ENCODE measurements at places on chromosomes 7 and 10.

- no peaks in the 10 kb centered on the region for H3K36me3 ChIP-seq
- peaks cover 18% of the 10 kb centered on the region for H3K4me1 ChIP-seq
- no peak overlapping the region for H3K4me3 ChIP-seq
Measured at GRCh38 chr10:71072823-71073210, 139.6 kb upstream of the UNC5B start.

DNA sequence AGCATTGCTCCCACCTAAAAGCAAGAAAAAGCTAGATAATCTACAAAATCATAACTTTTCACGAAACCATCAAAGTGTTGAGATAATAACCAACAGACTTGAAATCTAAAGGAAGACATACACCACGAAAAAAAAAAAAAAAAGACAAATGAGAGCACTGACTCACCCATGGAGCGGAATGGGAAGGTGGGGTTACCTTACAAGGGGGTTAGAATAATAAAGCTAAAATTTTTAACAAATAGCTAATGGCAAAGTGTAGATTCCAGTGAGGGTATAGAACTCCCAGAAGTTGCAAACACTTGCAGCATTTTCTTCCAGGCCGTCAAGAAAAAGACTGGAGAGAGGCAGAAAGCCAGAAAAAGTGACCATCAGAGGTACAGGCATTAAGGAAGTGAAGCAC is 27.2 kb downstream of the IPMK start:
- DNase-seq: no peak
- peaks cover 11% of the 10 kb centered on the region for H3K4me1 ChIP-seq
- H3K27ac ChIP-seq: no peak overlapping the region
- no peaks in the 10 kb centered on the region for H3K27me3 ChIP-seq

DNA sequence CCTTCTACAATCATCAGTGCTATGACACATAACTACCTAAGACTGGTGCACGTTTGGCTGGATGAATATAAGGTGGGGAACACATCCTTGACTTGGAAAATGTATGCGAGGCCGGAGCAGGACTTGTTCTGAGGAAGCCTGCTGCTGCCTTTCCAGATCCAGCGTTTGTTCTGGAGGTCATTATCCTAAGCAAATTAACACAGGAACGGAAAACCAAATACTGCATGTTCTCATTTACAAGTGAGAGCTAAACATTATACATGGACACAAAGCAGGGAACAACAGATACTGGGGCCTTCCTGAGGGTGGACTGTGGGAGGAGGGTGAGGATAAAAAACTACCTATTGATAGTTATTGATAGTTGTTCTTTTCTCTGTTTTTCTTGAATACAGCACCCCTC is 10.8 kb upstream of the GALNT11 start:
- no peaks in the 10 kb centered on the region for H3K36me3 ChIP-seq
- 0 out of 2 replicates have a peak, but pooled peaks cover 13% of the 10 kb centered on the region for H3K27me3 ChIP-seq
- no peak overlapping the region for H3K4me3 ChIP-seq
- no peak overlapping the region for H3K27ac ChIP-seq
- DNase-seq: peak; percentile 0

DNA sequence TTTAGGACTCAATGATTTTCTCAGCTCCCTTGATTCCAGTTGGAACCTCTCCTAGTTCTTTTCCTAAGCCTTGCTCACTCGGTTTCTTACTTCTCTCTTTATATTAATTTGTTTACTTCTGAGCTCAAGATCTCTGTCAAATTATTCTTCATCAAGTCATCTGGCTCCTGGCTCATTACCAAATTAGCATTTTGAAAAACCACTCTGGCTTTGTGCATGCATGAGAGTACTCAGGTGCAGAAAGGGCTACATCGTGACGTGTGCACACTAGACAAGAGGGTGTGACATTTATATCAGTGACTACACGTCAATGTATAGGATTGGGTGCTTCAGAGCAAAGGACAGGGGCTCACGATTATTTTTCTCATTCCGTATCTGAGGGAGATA is 645.7 kb upstream of the DPP6 start:
- H3K36me3 ChIP-seq: no peaks in the 10 kb centered on the region
- DNase-seq: no peak
- no peaks in the 10 kb centered on the region for H3K4me1 ChIP-seq
- peaks cover 46% of the 10 kb centered on the region for H3K27me3 ChIP-seq

- no peak overlapping the region for H3K27ac ChIP-seq
- H3K36me3 ChIP-seq: peaks cover 6% of the 10 kb centered on the region
- H3K4me1 ChIP-seq: no peaks in the 10 kb centered on the region
- H3K4me3 ChIP-seq: no peak overlapping the region
Measured at GRCh38 chr7:27600247-27600646, 62.4 kb downstream of the HIBADH start.

- H3K36me3 ChIP-seq: no peaks in the 10 kb centered on the region
- DNase-seq: no peak
- no peaks in the 10 kb centered on the region for H3K27me3 ChIP-seq
- no peak overlapping the region for H3K4me3 ChIP-seq
- H3K27ac ChIP-seq: no peak overlapping the region
Measured at GRCh38 chr10:4028027-4028471, 243.0 kb upstream of the KLF6 start.

- no peak overlapping the region for H3K27ac ChIP-seq
- H3K4me3 ChIP-seq: no peak overlapping the region
- DNase-seq: no peak
- no peaks in the 10 kb centered on the region for H3K4me1 ChIP-seq
- H3K27me3 ChIP-seq: peaks cover 42% of the 10 kb centered on the region
Measured at GRCh38 chr10:97131666-97132065, 54.1 kb downstream of the SLIT1 start.

- no peaks in the 10 kb centered on the region for H3K36me3 ChIP-seq
- no peak overlapping the region for H3K4me3 ChIP-seq
- no peaks in the 10 kb centered on the region for H3K4me1 ChIP-seq
- H3K27me3 ChIP-seq: peaks cover 94% of the 10 kb centered on the region
Measured at GRCh38 chr7:151895631-151896031, 18.7 kb upstream of the PRKAG2 start.

GRCh38 chr10:25226775-25227682 is 52.2 kb downstream of the GPR158 start:
- no peaks in the 10 kb centered on the region for H3K27me3 ChIP-seq
- H3K4me3 ChIP-seq: no peak overlapping the region
- H3K4me1 ChIP-seq: no peaks in the 10 kb centered on the region

DNA sequence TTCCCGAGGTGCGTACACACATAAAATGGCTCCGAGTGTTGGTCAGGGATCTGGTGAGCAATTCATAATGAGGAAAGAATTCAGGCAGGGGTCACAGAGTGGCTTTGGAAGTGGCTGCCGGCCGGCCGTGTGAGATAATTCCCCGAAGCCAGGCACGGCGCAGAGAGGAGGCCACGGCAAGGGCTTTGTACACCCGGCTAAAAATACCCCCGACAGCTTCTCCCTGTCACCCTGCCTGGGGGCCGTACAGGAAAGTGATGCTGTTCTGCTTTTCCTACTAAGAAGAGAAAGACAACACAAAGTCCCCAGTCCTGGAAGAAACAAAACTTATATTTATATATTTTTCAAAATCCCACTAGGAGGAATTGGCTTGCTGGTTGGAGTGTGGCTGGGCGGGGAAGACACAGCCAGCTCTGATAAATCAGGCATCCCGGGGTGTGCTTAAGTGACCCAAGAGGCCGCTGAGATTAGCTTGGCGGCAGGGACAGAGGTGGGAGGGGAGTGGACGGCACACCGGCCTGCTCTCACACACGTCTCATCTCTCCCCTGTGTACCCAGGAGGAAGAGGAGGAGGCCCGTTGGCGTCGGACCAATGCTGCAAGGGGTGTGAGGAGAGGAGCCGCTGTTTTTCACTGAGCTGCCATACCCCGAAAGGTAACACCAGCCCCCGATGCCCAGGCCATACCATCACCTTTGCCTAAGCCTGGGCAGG is 70.5 kb downstream of the ZMIZ1 start:
- no peaks in the 10 kb centered on the region for H3K36me3 ChIP-seq
- H3K4me1 ChIP-seq: no peaks in the 10 kb centered on the region
- no peak overlapping the region for H3K27ac ChIP-seq
- no peak overlapping the region for H3K4me3 ChIP-seq
- DNase-seq: no peak

DNA sequence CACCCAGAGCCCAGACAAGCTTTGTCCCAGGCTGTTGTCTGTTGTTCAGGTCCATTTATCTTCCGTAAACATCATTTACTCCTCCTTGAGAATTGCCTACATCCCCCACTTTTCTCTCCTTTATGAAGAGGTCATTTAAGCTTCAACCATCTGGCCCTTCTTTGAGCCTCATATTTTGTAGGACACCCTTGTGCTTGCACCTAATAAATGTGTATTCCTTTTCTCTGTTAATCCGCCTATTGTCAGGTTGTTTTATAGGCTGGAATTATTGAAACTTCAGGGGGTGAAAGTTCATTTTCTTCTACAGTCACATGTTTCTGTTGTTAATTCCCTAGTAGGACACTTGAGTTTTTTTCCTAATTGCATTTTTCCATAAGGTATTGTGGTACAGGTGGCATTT is 19.6 kb upstream of the CTTNBP2 start:
- no peaks in the 10 kb centered on the region for H3K27me3 ChIP-seq
- H3K36me3 ChIP-seq: no peaks in the 10 kb centered on the region
- H3K4me1 ChIP-seq: no peaks in the 10 kb centered on the region
- no peak overlapping the region for H3K4me3 ChIP-seq

DNA sequence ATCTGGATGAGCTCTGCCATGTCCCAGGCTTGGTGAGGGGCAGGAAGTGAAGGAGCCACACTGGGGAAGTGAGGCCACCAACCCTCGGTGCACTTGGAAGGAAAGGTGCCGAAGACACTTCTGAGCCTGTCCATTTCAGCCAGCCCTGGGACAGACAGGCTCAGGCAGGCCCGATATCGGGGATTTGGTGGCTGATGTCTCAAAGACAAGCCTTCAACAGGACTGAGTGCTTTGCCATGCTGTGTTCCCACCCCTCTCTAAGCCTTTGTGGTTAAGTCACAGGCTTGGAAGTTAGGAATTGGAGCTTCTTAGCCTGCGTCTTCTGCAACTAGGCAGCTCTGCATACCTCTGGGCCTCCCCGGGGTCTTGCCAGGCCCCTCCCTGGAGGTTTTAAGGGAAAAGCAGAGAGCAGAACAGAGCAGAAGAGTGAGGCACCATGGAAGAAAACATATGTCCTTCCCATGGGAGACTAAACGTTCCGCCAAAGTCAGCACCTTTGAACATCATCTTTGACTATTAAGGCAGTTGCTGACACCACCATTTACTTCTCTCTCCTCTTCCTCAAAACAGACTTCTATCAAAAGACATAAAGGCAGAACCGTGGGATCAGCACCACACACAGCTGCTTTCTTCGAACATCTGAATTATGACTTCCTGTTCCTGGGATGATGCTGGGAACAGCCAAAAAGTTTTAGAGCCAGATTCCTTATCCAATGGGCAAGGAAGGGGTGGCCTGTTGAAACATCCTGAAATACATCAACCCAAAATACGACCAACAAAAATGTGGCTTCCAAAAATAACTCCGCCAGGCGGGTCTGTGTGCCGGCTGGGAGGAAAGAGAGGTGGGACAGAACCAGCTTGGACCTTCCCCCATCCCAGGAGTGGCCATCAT is 71.8 kb downstream of the AFAP1L2 start:
- DNase-seq: no peak
- no peak overlapping the region for H3K27ac ChIP-seq
- H3K36me3 ChIP-seq: no peaks in the 10 kb centered on the region
- no peak overlapping the region for H3K4me3 ChIP-seq

DNA sequence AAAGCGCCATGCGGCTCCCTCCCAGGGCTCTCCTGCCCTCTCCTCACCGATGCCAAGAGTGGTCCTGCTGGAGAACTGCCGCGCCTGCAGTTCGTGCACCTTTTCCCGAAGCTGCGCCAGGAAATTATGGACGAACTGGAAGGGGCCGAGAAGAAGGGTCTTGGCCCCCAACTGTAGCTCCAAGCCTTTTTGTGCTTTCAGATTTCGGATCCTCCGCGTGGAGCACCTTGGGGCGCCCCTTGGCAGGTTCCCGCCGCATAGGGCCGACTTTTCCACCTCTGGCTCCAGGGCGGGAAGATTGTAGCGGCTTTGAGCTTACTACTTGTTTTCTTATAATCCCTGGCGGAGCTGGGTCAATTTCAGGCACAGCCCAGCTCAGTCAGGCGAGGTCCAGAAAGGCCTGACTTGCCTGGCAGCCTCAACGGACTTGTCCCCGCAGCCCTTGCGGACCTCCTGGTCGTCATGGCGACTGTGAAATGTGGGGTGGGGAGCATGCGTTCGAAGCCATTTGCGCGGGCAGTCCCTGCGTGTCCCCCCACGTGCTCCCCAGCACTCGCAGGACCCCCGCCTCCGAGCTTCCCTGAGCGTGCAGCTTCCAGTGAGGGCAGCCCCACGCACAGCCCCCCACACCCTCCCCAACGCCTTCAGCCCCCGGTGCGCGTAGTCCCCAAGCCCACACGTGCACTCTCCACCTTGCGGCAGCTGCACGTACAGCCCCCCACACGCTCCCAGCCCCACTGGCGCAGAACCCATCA is 129.9 kb downstream of the KBTBD2 start:
- H3K4me1 ChIP-seq: no peaks in the 10 kb centered on the region
- no peak overlapping the region for H3K27ac ChIP-seq
- no peaks in the 10 kb centered on the region for H3K27me3 ChIP-seq
- no peak overlapping the region for H3K4me3 ChIP-seq

DNA sequence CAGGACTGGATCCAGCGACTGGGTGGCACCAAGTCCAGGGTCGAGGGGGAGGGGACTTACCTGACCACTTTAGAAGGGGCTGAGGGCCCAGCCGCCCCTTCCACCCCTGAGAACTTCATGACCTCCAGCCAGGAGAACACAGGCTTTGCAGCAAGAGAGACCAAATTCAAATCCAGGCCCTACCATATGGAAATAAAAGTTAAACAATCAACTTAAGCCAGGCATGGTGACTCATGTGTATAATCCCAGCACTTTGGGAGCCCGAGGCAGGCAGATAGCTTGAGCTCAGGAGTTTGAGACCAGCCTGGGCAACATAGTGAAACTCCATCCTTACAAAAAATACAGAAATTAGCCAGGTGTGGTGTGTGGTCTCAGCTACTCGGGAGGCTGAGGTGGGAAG is 61.9 kb downstream of the COL13A1 start:
- H3K27ac ChIP-seq: peak overlapping the region; percentile 79
- H3K27me3 ChIP-seq: no peaks in the 10 kb centered on the region
- no peak overlapping the region for H3K4me3 ChIP-seq
- H3K36me3 ChIP-seq: no peaks in the 10 kb centered on the region
- no peak for DNase-seq

DNA sequence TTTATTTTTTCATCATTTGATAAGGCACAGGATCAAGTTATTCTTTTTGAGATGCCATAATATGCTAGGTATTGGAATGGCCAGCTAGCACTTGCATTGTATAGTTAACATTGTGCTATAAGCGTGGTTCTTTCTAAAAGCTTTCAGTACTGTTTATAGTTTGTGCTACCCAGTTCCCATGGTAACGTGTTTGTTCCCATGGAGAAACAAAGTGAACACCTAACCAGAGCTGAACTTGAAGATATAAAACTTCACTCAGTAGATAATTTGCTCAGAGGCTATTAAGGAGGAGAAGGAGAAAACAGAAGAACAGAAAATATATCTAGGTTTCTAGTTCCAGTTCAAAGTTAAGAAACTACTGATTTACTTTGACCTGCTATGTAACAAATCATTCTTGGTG is 23.6 kb upstream of the ITGB8 start:
- H3K27me3 ChIP-seq: no peaks in the 10 kb centered on the region
- no peak overlapping the region for H3K4me3 ChIP-seq
- H3K4me1 ChIP-seq: 0 out of 2 replicates have a peak, but pooled peaks cover 5% of the 10 kb centered on the region
- no peak for DNase-seq

- 0 out of 2 replicates have a peak, but pooled peaks cover 7% of the 10 kb centered on the region for H3K4me1 ChIP-seq
- no peak overlapping the region for H3K4me3 ChIP-seq
- H3K27ac ChIP-seq: no peak overlapping the region
- no peaks in the 10 kb centered on the region for H3K36me3 ChIP-seq
Measured at GRCh38 chr7:117949232-117949631, 76.0 kb upstream of the CTTNBP2 start.
